ENCODE measurements at places on chromosomes 1 and 21. TPM values are rescaled to one million over a fixed set of nuclear protein-coding genes. Genes with fewer than 3 reads are reported as not detected.

Gene MAP1LC3C
- 3.3 TPM for total RNA-seq

DNA sequence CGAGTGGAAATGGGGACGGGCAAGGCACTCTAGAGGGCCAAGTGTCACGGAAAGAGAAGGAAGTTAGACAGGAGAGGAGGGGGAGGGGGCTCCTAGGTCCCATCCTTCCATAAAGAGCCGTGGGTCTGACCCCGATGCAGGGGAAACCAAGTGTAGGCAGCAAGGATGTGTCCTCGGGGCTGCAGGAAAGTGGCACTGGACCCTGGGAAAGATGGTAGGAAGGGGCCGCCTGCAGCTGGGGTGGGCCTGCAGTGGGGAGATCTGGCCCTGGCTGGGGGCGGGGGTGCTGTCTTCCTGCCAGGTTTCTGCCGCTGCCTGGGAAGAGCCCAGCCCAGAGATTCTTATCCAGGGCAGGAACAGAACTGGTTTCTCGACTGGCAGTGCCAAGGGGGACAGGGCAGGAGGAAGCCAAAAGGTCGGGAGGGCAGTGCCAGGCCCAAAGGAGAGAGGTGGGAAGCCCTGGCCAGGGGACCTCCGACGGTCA is 12.9 kb downstream of the CRABP2 start:
- no peak for DNase-seq

- DNase-seq: no peak
These were observed 16.7 kb upstream of the ERICH3 start for GRCh38 chr1:74690364-74690696.

- no peak for DNase-seq
These were observed 69.5 kb downstream of the GRIK3 start for GRCh38 chr1:36964830-36965229.

Gene KRTAP13-2
- not detected for total RNA-seq

DNA sequence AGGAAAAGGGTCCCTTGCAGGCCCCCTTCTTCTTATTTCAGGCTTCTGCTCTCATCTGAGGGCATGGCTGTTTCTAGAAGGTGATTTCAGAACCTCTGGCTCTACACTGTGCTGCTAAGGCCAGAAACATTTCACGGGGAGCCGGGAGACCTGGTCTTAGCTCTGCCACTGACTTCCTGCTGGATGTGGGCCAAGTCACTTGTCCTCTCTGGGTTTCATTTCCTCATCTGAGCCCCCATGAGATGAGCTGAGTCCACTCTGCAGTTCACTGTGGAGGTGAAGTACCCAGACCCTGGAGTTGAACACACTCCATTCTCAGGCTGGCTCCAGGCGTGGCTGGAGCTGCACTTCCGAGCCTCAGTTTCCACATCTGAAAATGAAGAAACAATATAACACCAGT is 2.1 kb downstream of the PADI1 start:
- DNase-seq: no peak

DNA sequence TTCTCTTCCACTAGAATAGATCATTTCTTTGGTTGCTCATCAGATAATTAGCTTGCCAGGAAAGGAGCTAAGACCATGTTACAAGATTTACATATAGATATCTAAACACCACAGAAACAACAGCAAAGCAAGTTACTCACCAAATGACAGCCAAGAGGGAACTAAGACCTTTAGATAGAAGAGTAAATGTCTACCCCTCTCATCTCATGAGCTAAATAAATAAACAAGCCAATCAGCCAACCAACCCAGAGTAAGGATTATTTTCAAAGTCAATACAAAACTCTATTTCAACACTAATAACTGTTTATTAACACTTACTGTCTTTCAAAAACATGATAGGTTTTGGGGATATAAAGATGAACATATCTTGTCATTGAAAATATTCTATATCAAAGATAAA is 474.7 kb downstream of the LMO4 start:
- no peak for DNase-seq

Gene PPM1J
- 2.4 TPM for total RNA-seq

Gene C1orf198
- 47.1 TPM for total RNA-seq

GRCh38 chr1:15417059-15417934 is 7.6 kb downstream of the EFHD2 start:
- peak; percentile 57 for DNase-seq

DNA sequence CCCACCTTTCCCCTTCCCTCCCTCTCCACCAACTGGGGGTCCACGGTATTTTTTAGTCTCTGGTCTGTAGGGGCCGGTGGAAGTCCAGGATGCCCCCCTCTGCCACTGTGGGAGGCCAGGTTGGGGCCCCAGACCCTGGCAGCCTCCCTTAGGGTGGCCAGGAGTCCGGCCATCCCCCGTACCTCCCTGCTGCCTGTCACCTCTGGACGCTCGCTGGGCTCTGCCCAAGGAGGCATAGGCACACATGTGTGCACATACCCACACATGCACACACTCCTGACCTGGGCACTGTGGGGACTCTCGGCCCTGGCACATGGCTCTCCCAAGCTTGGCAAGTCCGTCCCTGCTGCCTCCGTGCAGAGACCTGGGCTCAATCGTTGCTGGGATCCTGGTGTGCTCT is 53.0 kb downstream of the DISP3 start:
- DNase-seq: no peak

DNA sequence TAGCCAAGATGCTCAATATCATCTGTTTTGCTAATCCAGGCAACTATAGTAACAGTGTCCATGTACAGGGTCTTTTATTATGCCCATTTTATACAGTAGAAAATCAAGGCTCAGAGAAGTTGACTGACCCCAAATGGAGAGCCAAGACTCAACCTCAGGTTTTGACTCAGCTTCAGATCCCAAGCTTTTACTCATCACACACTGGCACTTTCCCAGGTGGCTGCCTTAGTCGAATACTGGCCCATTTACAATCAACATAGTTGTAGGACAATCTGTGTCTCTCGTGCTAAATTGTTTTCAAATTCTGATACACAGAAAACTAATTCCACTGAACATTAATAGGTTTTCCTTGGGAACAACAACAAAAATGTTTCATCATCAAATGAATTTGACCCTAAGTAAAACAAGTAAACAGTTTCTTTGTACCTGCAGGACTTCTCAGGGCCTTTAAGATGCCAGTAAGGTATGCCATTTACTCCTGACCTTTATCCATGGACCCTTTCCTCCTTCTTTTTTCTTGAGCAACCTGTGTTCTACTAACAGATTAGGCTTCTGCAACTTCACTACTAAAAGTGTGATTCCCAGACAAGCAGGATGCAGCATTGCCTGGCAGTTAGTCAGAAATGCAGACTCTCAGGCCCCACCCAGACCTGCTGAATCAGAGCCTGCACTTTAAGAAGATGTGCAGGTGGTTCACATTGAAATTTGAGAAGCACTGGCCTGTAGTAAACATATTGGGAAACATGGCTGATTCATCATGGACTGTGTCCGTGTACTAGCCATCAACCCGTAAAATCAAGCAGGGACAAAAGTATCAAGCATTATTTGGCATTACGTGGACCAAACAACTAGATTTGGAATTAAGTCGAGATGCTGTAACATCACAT is 128.8 kb downstream of the RRAGC start:
- DNase-seq: peak; percentile 44

DNA sequence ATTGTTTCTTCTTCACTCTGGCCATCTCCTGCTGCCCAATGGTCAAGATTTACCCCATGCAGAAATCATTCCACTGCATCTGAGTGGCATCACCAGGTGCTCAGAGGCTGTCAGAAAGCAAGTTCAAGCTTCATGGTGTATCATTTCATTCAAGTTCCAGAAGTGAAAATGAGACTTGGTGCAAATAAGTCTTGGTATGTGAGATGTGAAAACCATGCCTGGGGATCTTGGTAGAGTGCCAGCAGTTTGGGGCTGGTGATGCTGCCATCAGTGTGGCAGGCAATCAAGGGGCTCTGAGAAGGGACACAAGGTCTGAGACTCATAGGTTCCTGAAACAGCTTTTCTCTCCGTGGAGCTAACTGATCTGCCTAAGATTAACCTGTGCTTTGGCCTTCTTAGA is 52.0 kb downstream of the CD2 start:
- no peak for DNase-seq

DNA sequence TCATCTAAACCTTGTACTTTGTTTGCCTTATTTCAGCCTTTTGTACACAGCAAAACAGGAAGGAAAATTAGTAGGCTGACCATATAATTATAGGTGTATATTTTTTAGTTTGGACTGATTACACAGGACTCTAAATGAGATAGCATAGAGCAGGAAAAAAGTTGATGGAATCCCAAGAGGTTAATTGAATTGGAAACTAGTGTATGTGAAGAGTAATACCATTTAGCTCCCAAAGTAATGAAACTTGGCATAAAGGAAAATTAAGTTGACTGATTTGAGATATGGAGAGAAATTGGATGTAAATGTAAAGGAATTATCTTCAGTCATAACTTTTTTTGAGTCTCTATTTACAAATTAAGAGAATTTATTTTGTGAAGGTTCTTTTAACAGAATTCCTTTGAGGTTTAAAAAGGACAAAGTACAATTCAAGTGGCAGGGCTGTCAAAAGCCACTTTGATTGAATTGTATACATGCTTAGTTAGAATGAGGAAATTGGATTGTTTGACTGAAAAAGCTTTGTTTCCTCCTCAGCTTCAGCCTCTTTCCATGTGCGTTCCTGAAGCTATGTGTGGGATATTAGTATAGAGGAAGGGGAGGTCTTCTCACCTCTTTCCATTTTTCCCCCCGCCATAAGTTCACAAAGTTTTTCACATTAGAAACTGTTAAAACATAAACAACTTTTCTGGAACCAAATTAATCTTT is 26.4 kb downstream of the SNX27 start:
- DNase-seq: no peak

DNA sequence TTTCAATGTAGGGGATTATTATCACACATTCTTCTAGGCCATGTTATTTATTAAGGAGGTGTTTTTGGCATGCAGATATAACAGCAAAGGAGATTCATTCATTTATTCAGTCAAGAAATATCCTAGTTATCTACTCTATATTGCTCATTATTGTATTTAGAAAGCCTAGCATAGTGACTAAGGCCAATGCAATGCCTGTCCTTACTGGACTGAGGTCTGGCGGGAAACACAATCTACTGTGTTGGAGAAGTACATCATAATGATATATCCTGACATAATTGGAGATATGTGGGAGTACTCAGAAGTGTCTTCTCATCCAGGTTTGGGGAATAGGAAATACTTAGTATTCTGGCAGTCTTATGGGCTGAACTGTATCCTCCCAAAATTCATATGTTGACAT is 421.5 kb upstream of the USP24 start:
- peak; percentile 51 for DNase-seq

DNA sequence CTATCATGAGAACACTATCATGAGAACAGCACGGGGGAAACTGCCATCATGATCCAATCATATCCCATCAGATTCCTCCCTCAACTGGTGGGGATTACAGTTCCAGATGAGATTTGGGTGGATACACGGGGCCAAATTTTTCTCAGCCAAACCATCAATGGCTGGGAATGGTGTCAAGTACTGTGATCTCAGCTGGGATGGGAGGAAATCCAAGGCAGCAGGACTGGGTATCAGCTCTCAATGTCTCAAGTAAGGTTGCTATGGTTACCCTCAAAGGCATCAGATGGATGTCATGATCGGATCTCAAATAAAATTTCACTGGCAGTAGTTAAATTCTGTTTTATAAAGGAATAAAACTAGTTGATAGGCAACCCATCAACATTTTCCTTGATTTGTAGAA is 399.0 kb downstream of the KCNT2 start:
- peak; percentile 2 for DNase-seq

DNA sequence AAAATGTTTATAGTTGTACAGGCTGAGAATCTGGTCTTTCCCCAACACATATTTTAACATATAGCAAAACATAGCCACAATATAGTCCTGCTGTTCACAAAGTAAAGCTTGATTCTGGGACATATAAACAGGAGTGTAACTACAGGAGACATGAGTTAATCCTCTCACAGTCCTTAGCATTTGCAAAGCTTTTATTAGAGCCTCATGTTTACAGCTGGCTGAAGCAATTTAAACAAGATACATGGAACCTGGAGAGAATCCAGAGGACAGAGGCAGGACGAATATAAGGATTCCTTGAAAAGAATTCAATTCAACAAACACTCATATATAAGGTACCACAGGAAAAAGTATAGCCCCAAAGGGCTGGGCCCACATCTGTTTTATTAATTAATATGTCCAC is 163.4 kb downstream of the ADGRL4 start:
- DNase-seq: no peak

GRCh38 chr1:232459826-232460225 is 170.1 kb downstream of the SIPA1L2 start:
- no peak for DNase-seq

- peak; percentile 74 for DNase-seq
These were observed 160.9 kb upstream of the UBE2U start for GRCh38 chr1:64042331-64043100.

GRCh38 chr1:183622884-183623785 is 12.4 kb downstream of the ARPC5 start:
- DNase-seq: peak; percentile 25

- DNase-seq: no peak
These were observed 21.3 kb downstream of the KRTAP10-1 start for GRCh38 chr21:44518686-44519085.

Gene ADGRB2
- total RNA-seq: 3.4 TPM

GRCh38 chr1:17466359-17466758 is 26.9 kb upstream of the RCC2 start:
- DNase-seq: no peak

GRCh38 chr1:110697606-110698005 is 22.9 kb upstream of the KCNA3 start:
- DNase-seq: no peak

DNA sequence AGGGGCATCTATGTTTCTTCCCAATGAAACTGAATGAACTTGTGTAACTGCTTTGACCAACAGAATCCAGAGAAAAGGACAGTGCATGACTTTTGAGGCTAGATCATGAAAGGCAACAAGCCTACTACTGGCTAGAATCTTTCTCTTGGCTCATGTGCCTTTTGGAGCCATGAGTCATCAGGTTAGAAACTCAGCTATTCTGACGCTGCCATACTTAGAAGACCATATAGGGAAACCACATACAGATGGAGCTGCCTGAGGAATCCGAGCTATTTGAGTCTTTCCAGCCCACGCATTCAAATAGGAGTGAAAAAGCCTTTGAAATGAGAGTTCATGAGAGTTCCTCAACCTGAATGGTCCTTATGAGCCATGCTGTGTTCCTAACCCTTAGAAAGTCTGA is 738.5 kb upstream of the CHRM3 start:
- peak; percentile 77 for DNase-seq

Gene FAM110D
- not detected for total RNA-seq

DNA sequence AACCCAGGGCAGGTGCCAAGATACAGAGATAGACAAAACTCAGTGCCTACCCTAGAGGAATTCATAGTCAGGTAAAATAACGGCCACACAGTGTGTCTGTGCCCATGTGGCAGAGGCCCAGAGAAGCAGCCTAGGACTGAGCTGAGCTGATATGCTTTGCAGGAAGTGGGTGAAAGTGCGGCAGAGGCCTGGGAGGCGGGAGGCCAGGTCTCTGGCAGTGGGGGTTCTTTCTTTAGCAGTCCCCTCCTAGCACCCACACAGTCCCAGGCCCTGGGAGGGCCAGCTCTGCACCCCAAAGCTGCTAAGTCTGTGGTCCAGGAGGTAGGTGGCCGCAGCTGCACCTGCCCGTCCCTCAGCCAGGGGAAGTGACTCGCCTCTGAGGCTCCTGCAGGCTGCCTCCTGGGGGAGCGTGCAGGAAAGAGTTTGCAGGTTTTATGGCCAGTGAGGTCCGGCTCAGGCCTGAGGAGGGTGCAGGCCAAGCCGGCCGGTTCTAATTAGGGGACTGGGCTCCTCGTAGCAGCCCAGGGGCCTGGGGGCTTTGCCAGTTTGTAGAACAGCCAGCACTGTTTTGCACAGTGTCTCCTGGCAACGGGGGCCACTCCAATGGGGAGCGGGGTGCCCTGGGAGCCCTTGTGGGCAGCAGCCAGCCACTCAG is 107.9 kb downstream of the SPSB1 start:
- no peak for DNase-seq

- DNase-seq: peak; percentile 55
These were observed 13.5 kb upstream of the ACBD6 start for GRCh38 chr1:180515857-180516388.

Gene PGLYRP4
- not detected for total RNA-seq

Data from MG63 (cell line).